ENCODE measurements at places on chromosomes 1 and 21.

- no peak for DNase-seq
These were observed 238.7 kb downstream of the MATN1 start for GRCh38 chr1:30484668-30485067.

- no peak for DNase-seq
These were observed 562 bp downstream of the DYNLT5 start for GRCh38 chr1:66752671-66753371.

DNA sequence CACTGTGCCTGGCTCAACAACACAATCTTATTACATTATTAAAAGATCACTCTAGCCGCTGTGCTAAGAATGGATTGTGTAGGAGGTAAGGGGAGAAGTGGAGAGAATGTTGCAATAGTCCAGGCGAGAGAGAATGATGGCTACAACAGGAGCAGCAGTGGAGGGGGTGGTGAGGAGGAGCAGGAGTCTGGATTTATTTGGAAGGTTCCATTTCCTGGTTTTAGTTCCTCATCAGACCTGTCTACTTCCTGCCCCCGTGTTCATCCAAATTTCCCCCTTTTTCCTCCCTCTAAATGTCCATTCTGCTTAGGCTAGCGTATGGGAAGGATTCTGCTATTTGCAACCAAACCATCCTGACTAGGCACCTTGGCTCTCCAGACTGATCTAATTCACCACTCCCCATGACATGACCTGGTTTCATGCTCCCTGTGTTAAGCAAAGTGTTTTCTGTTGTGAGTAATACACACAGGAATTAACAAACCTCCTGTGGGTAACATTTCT is 35.1 kb upstream of the EYA3 start:
- DNase-seq: no peak

DNA sequence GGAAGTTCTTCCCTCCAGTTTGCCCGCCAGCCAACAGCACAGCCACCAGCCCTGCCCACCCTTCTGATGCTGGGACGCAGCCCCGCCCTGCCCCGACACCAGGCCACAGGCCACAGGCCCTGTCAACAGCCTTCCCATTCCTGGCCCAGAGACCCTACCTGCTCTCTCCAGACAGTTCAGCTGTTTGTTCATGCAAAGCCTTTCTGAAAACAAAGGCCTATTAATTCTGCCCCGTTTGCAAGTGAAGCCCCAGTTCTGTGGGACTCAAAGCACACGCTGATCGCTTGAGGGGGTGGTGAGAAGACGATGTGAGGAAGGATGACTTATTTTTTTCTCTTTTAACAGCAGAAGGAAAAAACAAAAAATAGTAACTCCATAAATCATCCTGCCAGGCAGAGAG is 55.4 kb upstream of the KIF26B start:
- DNase-seq: no peak

DNA sequence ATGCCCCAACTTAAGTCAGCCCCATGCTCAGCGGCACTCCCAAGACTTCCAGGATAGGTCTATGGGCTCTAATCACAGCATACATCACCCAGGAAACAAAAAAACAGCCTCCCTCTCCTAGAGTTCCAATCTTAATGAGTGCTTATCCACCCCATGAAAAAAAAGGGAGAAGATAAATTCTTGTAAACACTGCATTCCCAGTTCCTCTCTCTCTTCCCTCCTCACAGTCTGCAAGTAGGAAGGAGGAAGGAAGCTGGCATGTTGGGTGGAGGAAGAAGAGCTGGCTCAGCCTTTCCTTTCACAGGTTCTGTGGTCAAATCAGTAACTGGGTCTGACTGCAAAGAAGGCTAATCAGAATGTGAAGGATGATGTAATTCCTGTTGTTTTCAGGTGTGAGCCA is 69.9 kb upstream of the ZC3H11B start:
- DNase-seq: no peak

DNA sequence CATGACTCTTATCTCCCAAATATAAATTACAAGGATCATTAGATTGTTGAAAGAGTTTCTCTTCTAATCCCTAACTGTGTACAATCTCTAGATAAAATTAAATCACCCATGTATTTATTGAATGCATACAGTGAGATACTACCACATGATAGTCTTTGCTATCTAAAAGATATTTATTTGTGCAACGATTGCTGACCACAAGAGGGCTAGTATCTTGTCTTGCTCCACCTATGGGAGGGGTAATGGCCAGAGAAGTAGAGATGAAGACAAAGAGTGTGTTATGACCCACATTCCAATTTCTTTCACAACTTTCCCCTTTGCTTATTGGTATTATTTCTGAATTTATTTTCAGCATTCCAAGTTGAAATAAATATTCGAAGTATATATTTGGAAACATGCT is 13.7 kb downstream of the PYHIN1 start:
- DNase-seq: no peak

All from CD4-positive, alpha-beta T cell treated with Interferon gamma for 1 hour (primary cell).